ENCODE measurements at places on chromosomes 11 and 22.

DNA sequence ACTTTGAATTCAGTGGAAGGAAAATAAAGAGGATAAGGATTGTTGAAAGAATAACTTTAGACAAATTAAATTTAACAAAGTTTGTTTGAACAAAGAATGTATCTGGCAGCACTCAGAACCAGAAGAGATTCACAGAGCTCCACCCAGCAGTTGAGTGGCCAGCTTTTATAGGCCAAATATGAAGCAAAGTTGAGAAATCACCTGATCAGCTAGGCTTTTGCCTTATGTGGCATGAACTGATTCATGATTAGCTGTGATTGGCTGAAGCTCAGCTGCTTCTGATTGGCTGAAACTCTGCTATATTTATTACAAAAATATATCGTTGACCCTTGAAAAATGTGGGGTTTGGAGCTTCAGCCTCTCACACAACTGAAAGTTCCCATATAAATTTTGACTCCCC, 62.6 kb downstream of the PIWIL4 start:
- no peak for DNase-seq

- DNase-seq = no peak
Observed at GRCh38 chr11:115751243-115752015, 247.2 kb upstream of the CADM1 start.

DNA sequence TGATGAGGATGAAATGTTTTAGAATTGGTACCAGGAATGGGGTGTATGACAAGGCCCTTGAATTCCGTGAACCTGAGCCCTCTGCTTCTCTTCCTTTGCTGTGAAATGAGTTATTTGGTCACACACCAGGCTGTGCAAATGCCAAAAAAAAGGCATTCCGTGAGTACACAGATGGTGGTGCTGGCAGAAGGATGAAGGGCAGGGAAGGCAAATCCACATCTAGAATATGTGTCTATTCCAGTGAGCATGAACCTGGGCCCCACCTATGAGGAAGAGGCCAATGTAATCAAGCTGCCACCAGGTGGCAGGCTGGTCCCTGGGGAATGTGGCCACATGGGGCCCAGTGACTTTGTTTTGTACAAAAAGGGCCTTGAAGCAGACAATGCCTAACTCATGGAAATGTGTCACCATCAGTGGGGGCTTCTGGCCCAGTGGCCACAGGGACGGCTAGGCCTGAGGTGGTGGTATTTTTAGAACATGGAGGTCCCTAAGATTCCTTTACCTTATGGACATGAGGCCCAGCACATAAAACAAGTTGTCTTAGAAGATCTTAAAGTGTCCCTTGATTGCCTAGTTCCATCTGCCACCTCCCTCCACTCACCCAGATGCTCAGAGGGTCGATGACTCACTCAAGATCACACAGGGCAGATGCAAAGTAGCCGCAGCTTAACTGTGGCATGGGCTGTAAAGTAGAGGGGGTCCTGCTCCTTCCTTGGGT, 3.9 kb upstream of the RNF215 start:
- peak; percentile 87 for DNase-seq

- peak; percentile 97 for DNase-seq
Observed at GRCh38 chr11:117979481-117980211, 6.5 kb upstream of the IL10RA start.

DNA sequence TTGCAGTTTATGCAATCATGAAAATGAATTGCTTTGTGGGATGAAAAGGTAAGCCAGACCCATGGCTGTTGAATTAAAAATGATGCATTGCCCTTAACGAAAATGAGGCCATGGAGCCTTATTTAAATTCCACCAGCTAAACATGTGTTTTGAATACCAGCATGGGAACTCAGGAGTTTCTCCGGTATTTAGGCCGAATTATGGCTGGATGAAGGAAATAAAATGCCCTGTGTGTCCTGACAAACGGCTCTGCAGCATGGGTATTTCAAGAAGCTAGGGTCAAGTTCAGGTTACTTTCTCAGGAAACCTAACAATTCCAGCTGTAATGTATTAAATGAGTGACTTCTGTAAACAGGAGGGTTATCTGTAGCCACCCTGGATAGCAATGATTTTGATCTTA, 38.3 kb downstream of the AMOTL1 start:
- DNase-seq = no peak

GRCh38 chr11:119369132-119369925, 12.2 kb downstream of the USP2 start:
- no peak for DNase-seq

- no peak for DNase-seq
Observed at GRCh38 chr11:120978701-120979100, 45.2 kb upstream of the TBCEL start.

DNA sequence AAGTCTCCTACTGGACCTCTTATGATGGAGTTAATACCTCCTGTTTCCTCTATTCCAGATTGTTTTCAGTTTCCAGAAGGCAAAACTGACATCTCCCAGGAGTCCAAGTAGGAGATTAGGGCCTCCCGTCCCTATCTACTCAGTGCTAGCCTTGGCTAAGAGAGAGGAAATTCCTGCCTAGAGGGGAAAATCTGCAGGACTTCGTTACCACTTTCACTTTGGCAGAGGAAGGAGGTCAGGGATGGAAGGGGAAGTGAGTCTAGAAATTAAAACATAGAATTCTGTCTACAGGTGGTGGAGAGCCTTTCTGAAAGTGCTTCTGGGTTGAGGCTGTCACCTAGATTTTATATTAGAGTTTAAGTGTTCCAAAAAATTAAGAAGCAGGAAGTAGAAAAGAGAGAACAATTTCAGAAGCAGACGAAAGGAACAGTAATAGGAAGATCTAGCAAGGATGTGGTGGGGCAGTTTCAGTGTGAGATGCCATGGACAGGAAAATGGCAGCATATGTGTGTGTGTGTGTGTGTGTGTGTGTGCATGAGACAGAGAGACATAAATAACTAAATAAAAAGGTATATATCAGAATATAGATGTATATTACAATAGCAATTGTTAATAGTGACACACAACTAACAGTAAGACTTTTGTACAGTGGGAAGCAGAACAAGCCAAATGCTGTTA, 2.4 kb upstream of the TRIM68 start:
- peak; percentile 47 for DNase-seq

DNA sequence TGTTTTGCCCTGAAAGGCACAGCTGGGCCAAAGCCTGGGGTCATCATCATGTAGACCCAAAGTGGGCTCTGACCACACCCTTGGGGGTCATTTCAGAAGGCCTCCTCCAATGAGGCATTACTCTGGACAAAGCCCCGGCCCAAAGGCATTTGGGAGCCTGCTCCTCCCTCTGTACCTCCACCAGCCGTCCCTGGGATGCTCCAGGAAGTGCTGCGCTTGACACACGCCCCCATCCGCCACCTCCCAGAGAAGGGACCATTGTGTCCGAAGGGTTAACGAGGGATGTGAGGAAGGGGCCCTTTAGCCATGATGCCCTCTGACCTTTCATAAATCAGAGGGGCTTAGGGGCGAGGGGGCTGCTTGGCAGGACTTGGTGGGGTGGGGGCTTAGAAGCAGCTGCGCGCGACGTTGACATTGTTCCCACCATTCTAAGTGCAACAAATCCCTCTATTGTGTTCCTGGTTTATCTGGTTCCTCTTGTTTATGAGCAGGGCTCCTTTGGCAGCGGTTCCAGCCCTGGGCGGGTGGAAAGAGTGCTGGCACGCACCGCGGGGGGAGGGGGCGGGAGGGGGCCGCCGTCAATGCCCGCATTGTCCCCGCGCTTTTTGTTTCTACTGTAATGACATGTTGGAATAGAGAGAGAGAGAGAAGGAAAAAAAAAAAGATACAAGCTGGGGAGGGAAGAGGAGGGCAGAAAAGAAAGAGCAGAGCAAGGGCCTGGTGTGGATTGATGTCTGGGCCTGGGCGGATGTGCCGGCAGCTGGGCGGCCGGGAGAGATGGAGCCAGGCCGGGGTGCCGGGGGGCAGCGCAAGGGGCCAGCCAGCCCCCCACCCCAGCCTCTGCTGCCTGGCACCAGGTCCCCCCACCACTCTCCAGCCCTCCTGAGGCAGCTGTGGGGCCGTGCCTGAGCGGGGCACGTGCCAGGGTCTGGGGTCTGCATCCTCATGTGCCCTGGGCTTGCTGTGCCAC, 32.1 kb upstream of the SOX10 start:
- DNase-seq = no peak

- peak; percentile 8 for DNase-seq
Observed at GRCh38 chr11:34957206-34957605, 40.8 kb downstream of the PDHX start.

DNA sequence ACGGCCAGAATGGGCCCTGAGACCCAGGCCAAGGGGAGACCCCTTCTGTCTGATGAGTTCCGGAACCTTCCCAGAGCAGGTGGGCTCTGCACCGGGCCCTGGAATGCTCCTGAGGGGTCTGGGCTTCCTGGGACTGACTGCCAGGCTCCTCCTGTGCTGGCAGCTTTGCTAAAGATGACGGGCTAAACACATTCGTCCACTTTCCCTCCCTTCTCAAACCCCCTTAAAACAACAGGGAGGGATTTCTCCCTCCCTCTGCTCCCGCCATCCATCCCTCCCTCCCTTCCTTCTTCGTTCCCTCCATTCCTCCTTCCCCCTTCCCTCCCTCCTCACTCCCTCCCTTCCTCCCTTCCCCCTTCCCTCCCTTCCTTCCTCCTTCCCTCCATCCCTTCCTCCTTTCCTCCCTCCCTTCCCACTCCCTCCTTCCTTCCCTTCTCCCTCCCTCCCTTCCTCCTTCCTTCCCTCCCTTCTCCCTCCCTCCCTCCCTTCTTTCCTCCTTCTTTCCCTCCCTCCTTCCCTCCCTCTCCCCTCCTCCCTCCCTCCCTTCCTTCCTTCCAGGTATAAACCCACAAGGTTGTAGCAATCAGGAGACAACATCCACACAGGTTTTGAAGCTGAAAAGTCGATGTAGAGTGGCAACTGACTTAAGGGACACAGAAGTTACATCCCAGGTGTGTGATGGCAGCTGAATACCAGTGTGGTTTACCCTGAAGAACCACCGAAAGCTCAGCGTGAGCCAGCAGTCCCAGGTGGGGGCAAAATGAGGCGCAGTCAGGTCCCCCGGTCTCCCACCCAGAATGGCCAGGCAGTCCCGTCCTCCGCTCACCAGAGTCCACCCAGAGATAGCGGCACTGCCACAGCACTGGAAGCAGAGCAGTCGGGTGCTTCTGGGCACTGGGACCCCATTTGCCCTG, 18.8 kb upstream of the MGAT3 start:
- DNase-seq = no peak

GRCh38 chr11:123622576-123622975, 31.8 kb downstream of the SCN3B start:
- no peak for DNase-seq

- no peak for DNase-seq
Observed at GRCh38 chr22:46587492-46588278, 32.5 kb upstream of the GRAMD4 start.

- DNase-seq = no peak
Observed at GRCh38 chr22:38035530-38035885, 21.7 kb upstream of the PICK1 start.

- no peak for DNase-seq
Observed at GRCh38 chr22:42623301-42623751, 8.6 kb upstream of the POLDIP3 start.

DNA sequence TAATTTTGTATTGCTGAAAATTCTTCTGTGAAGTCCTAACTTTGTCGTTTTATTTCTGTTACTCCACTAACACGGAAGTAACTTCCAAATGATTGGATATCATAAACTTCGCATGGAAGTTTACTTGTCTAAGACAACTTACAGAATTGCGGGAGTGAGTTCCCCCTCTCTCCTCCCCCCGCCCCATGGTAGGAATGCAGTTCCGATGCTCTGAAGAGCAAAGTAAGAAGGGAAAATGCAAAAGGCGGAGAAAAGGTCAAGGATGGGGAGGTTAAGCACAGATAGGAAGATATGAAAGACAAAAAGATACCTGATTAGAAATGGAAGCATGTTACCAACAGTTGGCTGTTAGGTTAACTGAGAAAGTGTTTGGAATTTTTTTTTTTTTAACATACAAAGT, 1.3 kb downstream of the EIF3M start:
- no peak for DNase-seq

DNA sequence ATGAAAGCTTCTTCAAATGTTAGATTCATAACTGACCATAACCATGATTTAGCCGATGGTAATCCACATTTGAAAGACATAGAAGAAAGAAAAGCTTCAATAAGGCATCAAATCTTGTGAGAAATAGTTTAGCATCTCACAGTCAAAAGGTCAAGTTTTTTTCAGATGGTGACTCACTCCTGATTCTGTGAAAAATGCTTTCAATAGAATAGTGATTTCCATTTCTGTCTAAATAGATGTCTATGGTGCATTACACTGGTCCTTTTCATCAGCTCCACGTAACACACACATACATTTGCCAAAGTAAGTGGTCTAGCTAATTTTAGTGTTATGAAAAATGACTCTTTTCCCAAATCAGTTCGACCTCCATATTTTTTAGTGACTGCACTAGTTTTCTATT, 139.2 kb downstream of the LRRC4C start:
- no peak for DNase-seq
